GM12864 (cell line): ENCODE measurements at places on chromosomes 3 and 15.

DNA sequence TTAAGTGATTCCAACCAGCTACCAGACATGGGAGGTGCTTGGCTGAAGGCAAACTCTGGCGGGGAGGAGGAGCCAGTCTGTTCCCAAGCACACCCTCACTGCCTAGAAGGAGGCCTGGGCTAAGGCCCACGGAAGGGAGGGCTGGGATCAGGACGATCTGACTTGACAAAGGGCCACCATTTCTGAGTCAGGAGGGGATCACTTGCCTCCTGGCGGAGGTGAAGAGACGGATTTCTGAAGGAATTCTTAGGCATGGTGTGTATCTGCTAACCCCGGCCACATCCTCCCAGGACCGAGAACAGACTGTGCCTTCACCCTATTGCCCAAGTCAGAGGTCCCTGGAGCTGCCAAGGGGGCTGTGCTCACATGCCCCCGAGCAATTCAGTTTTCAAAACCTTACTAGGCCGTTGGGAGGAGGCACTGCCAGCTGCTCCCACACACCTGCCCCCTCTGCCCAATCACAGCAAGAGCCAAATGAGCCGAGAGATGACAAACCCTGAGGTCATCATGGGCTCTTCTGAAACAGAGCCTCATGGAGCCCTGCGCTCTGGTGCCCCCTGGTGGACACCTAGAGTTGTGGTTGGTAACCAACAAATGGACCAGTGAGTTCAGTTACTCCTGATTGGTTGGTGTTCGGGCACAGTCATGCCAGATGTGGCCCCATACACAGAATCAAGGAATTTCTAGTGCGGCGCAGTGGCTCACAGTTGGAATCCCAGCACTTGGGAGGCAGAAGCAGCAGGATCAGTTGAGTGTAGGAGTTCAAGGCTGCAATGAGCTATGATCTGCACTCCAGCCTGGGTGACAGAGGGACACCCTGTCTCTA, 6.5 kb upstream of the TNK2 start:
- peak; percentile 84 for DNase-seq

GRCh38 chr3:20307383-20307782, 121.4 kb upstream of the SGO1 start:
- DNase-seq, result no peak

DNA sequence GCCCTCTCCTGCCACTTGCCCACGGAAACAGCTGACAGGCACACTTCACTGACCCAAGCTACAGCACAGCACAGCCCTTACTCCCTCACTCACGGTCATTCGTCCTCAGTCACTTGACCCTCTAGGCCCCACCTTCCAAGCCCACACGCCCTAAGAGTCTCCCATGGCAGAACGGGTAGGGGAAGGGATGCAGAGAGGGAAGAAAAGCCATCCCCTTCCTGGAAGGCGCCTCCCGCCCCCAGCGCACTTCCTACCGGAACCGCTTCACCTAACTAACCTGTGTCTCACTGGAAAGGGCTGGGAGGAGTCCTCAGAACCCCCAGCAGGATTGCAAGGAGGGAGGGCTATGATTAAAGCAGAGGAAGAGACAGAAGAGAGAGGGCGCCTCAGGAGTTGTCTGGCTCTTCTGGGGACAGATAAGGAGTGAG, 22.9 kb downstream of the EPHB3 start:
- DNase-seq, result no peak

DNA sequence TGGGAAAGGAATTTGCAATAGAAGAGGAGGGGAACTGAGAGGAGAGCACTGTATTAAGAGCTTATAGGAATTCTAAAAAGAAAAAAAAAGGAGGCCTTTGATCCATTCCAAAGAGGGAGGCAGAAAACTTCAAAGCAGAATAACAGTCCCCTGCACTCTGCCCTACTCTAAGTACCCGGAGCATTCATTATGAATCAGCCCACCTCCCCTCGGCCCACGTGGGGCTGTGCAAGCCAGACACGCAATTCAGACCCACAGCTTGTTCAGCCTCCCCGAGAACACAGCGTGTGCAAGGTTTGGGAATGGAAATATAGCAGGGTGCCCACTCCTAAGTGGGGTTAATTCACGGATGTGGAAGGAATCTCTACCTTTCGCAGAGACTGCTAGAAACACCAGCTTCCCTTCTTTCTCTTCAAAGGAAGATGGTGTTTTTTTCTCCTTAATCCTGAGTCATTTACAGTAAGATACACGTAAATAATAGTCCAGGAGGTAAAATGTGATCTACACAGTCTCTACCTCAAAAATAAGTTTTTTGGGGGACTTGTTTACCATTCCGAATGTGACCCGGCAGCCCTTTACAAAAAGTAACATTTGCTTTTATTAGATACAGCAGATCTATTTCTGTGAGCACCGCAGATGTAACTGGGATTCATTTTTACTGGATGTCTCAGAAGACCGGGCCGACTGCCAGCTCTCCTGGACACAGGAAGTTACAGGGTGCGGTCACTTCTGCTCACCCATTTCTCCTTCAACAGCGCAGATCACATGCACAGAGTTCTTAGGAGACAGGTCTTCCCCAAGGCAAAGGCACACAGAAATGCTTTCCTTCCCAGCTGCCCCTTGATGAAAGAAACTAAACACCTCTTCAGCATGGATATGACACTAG, 768.5 kb upstream of the CFAP20DC start:
- no peak for DNase-seq

DNA sequence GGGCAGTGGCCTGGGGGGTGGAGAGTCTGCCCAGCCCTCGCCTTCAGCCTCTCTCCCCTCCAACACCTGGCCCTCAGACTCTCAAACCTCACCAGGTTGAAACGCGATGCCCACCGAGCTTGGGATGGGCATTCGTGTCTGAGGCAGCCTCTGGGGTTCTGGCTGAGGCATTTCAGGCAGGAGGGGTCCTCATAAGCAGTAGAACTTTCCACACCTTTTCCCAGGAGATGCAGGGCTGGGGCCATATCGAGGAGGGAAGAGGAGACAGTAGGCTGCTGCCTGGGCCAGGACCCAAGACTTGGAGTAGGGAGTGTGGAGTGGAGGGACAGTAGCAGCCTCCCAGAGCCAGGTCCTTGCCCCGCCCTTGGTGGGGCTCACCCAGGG, 24.6 kb downstream of the ACAA1 start:
- no peak for DNase-seq

DNA sequence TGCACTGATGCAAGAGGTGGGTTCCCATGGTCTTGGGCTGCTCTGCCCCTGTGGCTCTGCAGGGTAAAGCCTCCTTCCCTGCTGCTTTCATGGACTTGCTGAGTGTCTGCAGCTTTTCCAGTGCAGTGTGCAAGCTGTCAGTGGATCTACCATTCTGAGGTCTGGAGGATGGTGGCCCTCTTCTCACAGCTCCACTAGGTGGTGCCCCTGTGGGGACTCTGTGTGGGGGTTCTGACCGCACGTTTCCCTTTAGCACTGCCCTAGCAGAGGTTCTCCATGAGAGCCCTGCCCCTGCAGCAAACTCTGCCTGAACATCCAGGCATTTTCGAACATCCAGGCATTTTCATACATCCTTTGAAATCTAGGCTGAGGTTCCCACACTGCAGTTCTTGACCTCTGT, 329.8 kb upstream of the NAALADL2 start:
- no peak for DNase-seq

DNA sequence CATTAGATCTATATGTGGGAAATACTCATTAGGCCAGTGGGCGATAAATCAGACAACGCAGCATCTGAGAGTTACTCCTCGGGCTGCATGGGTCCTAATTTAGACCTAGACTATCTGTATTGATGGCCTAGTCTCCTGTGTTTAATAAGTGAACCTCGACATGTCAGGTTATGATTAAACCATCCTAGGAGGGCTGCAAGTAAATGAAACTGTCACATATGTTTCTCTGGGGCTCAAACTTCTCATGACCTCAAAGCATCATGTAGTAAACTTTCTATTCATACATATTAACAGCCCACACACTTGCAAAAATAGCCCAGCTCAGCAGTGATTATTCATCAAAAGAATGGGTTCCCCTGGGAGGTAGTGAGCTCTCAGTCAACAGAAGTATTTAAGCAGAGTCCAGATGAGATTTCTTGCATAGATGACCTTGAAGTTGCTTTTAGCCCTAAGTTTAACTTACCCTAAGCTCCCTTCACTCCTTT, 51.6 kb downstream of the RAB11A start:
- peak; percentile 49 for DNase-seq

GRCh38 chr3:182937293-182938051, 42.9 kb downstream of the DCUN1D1 start:
- DNase-seq, result no peak

DNA sequence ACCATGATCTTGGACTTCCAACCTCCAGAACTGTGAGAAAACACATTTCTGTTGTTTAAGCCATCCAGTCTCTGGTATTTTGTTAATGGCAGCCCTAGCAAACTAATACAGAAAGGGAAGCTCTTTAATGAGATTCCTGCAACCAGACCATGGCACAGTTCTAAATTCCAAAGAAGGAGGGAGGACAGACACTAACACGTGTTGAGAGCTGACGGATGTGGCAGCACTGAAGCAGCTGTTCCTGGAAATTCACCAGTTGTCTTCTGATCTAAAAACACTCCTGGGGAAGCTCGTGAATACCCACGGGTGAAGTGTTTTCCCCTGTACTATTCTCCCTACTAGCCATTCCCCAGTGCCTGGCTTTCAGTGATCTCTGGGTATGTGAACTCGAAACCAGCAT, 56.7 kb downstream of the RPL22L1 start:
- DNase-seq, result no peak

DNA sequence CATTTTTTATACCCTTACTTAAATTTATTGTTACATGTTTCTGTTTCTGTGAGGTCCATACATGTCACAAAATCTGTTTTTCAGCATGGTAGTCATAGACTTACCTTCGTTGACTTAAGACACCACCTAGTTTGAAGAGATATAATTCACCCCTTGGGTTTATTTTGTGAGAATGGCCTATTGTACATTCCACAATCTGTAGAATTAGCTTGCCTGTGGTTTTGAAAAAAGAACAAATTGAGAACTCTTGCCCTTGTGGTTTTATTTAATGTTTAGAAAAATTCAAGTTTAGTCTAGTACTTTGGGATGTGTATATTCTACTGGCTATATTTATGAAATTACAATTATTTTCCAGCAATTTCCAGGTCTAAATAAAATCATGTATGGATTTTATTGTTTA, 31.6 kb downstream of the FILIP1L start:
- DNase-seq, result no peak

DNA sequence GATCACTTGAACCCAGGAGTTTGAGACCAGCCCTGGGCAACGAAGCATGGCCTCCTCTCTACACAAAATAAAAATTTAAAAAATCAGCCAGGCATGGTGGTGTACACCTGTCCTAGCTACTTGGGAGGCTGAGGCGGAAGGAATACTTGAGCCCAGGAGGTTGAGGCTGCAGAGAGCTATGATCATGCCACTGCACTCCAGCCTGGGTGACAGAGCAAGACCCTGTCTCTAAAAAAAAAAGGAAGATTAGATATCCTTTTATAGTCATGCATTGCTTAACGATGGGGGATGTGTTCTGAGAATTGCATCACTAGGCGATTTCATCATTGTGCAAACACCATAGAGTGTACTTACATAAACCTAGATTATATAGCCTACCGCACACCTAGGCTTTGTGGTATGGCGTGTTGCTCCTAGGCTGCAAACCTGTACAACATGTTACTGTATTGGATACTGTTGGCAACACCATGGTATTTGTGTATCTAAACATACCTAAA, 12.6 kb downstream of the ALAS1 start:
- DNase-seq, result no peak

GRCh38 chr3:4447295-4447999, 19.6 kb downstream of the SUMF1 start:
- DNase-seq, result no peak

GRCh38 chr3:69294014-69294766, 91.7 kb downstream of the FRMD4B start:
- DNase-seq, result no peak

DNA sequence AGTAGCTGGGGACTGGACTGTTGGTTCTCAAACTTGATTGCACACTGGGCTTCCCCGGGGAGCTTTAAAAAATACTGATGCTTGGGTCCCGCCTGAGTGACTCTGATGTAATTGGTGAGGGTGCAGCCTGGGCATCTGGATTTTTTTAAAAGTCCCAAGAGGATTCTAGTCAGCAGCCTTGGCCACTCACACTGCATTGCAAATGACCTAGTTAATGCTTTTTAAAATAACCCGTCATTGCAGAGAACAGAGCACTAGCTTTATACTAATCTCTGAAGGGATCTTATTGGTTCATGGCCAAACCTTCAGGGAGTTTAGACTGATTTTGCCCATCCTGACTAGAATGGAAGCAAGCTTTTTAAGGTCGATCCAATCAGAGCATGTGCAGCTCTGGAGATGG, 310.6 kb upstream of the PROK2 start:
- no peak for DNase-seq

- no peak for DNase-seq
Observed at GRCh38 chr15:100704281-100705055, 102.1 kb downstream of the ASB7 start.

GRCh38 chr15:86906376-86906775, 826.7 kb downstream of the AGBL1 start:
- no peak for DNase-seq

GRCh38 chr3:124599779-124600693, 130.2 kb upstream of the UMPS start:
- DNase-seq, result no peak

DNA sequence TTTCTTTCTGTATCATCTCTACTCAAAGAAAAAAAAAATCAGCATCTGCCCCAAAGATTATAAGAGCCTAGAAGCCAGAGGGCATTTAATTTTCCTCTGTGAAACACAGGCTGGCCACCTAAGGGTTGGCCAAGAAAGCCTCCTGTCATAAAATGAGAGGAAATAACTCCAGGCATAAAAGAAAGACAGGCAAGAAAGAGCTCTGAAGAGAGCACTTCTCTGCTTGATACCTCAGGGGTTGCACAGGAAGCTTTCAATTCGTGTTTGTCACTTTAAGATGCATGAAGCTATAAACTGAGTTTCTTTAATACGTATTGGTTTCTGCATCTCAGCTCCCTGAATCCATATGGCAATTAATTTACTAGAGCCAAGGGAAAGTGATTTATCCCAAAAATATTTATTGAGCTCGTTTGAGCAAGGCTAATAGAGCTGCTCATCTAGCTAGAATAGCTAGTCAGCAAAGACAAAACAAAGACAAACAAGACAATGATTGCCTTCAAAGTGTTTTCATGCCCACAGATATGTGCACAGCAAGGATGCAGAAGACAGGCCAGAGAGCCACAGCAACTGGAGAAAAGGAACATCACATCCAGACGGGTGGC, 35.5 kb downstream of the ATP8B4 start:
- DNase-seq, result no peak

DNA sequence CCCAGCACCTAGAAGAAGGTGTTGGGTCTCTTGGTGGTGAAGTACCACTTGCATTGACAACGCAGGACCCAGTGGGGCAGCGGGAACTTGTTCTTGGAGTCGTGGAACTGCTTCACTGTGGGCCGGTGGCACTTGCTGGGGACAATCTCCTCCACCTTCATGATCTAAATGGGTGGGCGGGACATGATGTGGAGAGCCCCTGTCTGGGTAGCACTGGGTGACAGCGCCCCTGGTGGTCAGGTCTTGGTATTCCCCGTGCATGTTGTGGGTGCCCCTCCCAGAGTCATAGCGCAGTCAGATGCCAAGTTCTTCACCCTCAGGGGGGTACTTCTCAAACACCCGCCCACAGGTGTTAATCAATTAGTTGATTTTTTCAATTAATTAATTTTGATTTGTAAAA, 60.2 kb downstream of the AGBL1 start:
- DNase-seq, result no peak
